Renal cortex interstitium (tissue), 15 donors: ENCODE measurements at places on chromosomes 2 and 18.

DNA sequence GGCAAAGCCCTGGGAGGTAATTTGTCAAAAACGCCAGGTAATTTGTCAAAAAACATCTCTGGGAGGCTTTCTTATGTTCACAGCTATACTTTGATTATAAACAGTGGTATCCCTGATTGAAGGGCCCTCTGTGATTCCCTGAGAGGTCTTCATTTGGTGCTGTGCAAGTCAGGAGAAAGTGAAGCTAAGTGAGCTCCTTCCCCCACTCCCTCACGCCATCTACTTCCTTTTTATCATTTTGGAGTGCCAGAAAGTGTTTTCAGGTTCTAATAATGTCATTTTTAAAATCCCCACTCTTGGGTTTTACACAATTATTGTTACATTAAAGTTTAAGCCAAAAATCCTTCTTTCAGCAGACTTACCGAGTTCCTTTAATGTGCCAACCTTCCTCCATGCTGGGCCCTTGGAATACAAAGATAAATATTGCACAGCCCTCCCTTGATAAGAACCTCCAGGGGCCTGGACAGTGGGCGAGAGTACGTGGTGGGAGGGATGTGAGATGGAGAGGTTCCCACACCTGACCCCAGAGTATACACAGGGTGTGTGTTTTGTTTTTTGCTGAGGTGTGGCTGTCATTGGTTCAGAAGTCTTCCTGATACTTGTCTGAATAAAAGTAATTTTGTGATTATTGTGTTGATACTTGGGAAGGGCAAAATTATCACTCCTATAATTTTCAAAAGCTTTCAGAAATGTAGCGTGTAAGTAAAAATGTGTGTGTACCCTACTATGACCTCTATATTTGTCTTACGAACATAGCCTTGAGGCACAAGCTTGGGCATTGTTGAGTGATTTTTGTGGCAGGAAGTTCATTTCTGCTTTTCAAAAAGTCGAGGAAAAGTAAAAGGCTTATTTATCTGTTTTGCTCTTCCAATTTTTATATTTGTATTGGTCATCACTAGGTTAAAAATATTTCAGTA is 8.2 kb downstream of the MAPRE2 start:
- no peak for DNase-seq

DNA sequence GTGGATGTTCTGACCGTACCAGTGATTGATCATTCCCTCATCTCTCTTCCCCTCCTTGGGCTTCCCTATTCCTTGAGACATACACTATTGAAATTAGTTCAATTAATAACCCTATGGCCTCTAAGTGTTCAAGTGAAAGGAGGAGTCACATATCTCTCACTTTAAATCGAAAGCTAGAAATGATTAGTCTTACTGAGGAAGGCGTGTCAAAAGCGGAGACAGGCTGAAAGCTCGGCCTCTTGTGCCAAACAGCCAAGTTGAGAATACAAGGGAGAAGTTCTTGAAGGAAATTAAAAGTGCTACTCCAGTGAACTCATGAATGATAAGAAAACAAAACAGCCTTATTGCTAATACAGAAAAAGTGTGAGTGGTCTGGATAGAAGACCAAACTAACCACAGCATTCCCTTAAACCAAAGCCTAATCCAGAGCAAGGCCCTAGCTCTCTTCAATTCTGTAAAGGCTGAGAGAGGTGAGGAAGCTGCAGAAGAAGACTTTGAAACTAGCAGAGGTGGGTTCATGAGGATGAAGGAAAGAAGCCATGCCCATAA is 144.4 kb upstream of the LYPD6 start:
- DNase-seq, result no peak

DNA sequence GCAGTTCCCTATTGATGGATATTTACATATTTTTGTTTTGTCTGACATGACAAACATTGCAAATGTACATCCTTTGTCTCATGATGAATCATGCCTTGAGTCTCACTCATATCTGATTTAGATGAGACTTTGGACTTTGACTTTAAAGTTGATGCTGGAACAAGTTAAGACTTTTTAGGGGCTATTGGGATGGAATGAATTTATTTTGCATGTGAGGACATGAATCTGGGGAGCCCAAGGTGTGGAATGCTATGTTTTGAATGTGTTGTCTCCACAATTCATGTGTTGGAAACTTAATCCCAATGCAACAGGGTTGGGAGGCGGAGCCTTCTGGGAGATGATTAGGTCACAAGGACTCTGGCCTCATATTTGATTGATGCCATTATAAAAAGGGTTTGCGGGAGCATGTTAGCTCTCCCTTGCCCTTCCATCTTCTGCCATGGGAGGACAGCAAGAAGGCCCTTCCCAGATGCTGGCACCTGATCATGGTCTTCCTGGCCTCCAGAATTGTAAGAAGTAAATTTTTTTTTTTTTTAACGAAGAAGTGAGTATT is 29.1 kb upstream of the INO80D start:
- no peak for DNase-seq

GRCh38 chr2:207093234-207093633 is 72.5 kb downstream of the KLF7 start:
- no peak for DNase-seq

- no peak for DNase-seq
Measured at GRCh38 chr18:23484561-23485182, 18.6 kb upstream of the RMC1 start.

GRCh38 chr2:38178556-38179419 is 102.8 kb upstream of the CYP1B1 start:
- DNase-seq, result no peak

DNA sequence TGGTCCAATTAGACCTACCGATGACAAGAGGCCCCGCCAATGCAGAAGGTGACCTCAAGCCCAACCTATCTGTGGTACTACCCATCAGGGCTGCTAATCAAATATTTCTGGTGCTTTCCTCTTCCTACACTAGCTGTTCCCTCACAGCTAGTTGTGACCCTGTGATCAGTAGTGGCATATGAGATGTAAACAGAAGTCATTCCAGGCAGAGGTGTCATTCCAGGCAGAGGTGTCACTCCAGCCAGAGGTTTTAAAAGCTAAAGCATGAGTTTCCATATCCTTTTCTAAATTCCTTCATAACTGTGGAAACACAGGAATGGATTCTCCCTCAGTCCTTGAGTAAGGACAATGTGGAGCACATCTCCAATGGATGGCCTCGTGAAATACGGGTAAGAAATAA is 110.9 kb upstream of the DNAJC10 start:
- no peak for DNase-seq

GRCh38 chr2:223558970-223559369 is 43.2 kb downstream of the SCG2 start:
- DNase-seq, result no peak

DNA sequence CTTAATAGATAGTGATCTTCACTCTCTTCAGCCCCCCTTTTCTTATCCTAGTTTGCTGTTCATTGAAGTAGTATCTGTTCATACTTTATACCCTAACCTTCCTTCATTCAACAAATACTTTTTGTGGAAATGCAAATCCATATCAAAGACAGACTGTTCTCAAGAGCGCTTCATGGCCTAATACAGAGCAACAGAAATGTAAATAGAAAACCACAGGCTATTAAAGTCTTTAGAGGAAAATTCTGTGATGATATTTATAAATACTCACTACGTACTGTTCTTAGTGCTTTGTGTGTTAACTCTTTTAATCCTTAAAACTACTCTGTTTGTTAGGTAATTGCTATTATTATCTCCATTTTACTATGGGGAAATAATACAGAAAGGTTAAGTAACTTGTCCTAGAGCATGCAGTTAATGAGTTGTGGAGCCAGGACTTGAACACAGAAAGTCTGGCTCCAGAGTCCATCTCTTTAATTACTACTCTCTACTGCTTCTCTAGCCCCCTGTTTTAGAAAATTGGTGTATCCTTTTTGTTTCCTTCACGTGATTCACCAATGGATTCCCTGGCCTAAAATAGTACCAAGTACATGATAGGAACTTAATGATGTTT is 2.9 kb downstream of the MDH1 start:
- DNase-seq, result no peak

DNA sequence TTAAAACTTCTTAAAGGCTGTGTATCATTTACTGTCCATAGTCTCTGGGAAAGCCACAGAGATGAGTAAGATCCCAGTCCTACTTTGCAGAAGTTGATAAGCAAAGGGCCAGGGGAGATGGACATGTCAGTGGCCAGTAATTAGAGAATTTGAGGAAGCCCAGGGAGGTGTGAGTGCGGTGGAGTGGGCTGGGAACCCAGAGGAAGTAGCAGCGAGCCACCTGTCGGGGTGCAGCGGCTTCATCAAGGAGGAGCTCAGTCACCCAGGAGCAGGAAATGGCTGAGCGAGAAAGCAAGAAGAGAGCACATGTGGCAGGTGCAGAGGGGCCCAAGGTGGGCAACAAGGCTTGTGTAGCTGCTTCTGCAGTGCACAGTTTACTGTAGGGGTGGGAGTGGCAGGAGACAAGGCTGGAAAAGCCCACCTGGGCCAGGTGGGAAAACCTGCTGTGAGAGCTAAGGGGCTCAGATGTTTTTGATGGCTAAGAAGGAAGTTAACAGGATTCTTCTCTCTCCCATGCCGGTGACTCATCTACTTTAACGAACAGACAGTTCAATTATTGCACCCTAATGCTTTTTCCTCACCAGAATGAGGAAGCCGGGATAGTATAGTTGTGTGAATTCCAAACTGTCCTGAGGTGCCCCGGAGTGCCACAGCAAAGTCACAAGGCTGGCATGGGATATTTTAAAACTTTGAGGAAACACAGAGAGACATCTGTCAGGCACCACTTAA is 34.8 kb upstream of the MGAT5 start:
- DNase-seq, result no peak

DNA sequence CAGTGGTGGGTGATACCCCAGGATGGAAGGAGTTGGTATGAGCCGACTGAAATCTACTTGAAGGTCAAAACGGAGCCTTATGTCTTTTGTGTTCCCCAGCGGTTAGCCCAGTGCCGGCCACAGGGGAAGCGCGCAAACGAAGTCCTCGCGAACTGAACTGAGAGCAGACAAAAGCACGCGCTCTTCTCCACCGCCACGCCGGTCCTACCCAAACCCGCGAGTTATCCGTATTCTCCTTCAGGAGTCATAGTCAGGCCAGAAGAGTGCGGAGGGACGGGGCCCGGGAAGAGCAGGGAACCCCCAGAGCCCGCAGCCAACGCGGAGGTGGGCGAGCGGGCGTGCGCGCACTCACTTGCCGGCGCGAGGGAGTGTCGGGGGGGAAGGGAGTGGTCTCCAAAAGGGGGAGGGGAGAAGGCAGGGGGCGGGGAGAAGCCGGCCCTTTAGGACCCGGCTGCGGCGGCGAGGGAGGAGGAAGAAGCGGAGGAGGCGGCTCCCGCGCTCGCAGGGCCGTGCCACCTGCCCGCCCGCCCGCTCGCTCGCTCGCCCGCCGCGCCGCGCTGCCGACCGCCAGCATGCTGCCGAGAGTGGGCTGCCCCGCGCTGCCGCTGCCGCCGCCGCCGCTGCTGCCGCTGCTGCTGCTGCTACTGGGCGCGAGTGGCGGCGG is at the start of gene IGFBP2:
TSS of gene IGFBP2 (plus strand) at position 469 of the 664 bp plus-strand sequence. CDS start at position 573, 104 bp downstream.
- DNase-seq, result no peak

DNA sequence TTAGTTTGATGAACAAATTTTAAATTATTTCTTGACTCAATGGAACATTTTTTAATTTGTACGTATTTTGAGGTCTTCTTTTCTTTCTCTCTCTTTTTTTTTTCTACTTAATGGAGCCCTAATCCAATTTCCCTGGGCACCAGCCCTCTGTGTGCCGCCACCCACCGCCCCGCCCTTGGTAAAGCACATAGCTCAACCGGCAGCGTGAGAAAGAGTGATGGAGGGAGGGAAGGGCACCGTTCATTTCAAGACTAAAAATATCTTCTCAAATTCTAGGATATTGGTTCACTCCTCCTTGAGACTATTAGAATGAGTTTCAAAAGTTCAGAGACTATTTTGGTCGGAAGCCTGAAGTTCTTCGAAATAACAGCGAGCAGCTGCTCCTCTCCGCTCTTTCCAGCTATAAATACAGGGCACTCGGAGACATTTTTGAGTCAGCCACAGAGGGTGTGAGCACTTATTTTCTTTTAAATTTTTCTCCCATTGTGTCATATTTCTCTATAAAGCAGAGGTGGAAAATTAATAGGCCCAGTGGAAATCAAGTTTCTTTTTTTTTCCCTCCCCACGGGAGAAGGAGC is 731.7 kb upstream of the ID2 start:
- DNase-seq, result peak; percentile 22

DNA sequence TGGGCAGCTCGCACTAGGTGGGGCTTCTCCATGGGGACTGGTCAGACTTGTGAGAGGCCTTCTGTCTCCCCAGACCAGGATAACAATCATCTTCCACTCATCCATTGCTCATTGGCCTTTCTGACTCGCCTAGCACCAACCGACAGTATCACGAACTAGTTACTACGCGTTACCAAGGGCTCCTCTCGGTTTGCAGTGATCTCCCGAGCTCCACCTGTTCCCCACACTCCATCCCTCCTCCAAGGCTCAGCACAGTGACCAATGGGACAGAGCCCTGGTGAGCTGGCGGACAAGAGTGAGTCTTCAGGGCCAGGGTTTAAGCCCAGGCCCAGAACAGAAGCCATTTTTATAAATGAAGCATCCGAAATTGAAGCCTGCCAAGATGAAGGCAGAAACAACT is 42.8 kb upstream of the SMAD7 start:
- no peak for DNase-seq

DNA sequence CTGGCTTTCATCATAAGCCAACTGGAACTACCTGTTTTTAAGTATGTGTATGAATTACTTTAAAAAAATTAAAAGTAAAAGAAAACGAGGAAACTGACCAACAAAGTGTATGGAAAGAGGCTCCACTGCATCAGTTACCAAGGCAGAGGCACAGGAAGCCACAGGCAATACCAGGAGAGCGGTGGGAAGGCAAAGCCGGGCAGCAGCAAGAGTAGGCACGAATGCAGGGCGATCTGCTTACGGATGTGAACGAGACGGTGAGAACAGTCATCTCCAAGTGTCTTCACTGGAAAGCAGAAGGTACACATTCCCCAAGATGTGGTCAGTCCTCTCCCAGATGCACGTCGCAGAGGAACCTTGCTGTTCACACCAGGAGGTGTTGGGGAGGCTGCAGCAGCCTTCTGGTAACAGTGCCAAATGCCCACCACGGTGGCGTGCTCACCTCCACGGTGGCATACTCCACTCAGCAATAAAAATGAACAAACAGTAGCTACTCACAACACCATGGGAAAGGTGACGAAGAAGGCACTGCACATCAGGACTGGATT is 43.1 kb downstream of the HS6ST1 start:
- DNase-seq, result no peak

DNA sequence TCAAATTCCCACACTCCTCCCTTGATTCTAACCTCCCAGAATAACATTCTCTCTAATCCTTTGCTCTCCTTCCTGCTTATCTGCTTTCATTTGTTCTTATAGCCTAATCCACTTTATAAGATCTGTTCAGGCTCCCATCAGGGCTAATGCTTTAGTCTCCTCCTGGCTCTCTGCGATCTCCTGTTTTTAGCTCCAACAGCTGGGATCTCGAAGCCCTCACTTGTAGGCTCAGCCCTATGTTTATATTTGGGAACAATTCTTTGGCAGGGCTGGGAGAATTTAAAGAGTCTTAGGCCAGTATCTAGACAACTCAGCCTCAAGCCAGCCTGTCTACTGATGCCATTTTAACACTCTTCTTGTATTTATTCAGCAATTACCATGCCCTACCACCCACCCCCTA is 27.2 kb upstream of the RAPH1 start:
- no peak for DNase-seq

GRCh38 chr2:86518481-86518880 is 44.8 kb downstream of the CHMP3 start:
- no peak for DNase-seq
